Epithelial cell of umbilical artery (primary cell): ENCODE measurements at places on chromosomes 1 and 21. TPM values are rescaled to one million over a fixed set of nuclear protein-coding genes. Genes with fewer than 3 reads are reported as not detected.

Gene PIGR
- total RNA-seq = not detected in 2 replicates

Gene COG2
- total RNA-seq = 20.4 and 23.4 TPM in 2 replicates

Gene AZIN2
- 0.46 and 1.9 TPM in 2 replicates for total RNA-seq

Gene SETSIP
- total RNA-seq = 0.32 TPM in 1 of 2 replicates, not detected in the other

Gene OR2L13
- total RNA-seq = not detected in 2 replicates

Gene WNT9A
- 1.3 and 2.1 TPM in 2 replicates for total RNA-seq

Gene ADCY10
- total RNA-seq = under 0.01 TPM in 2 replicates
